ENCODE measurements at places on chromosomes 2 and 18.

- no peak for DNase-seq
These were observed 20.7 kb downstream of the SP140 start for GRCh38 chr2:230246206-230246605.

- DNase-seq: no peak
These were observed 77.1 kb upstream of the RBM44 start for GRCh38 chr2:237721458-237721857.

GRCh38 chr2:64284751-64285150 is 140.5 kb upstream of the PELI1 start:
- DNase-seq: no peak

GRCh38 chr18:13542520-13542847 is 183.9 kb downstream of the FAM210A start:
- DNase-seq: no peak

All from substantia nigra (tissue), 51 donors.